Tongue (tissue), 3 donors: ENCODE measurements at places on chromosomes 1 and 21.

- DNase-seq: no peak
These were observed 142.3 kb downstream of the CHD1L start for GRCh38 chr1:147384804-147385203.

DNA sequence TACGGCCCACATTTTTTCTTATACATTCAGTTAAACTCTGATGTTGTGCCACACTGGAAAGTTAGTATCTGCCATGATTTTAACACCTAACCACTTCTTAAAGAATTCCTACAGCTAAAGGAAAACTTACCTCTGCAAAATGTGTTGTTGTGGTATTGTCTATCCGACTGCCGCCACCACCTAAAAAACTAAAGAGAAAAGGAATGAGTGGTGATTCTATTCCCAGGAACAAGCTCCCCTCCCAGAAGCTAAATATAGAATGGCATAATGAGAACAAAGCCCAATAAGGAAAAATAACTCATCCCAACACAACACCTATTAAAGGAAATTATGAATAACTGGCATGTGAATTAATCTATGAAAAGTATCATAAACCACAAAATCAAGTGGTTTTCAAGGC is 39.5 kb downstream of the RNF115 start:
- DNase-seq: no peak

DNA sequence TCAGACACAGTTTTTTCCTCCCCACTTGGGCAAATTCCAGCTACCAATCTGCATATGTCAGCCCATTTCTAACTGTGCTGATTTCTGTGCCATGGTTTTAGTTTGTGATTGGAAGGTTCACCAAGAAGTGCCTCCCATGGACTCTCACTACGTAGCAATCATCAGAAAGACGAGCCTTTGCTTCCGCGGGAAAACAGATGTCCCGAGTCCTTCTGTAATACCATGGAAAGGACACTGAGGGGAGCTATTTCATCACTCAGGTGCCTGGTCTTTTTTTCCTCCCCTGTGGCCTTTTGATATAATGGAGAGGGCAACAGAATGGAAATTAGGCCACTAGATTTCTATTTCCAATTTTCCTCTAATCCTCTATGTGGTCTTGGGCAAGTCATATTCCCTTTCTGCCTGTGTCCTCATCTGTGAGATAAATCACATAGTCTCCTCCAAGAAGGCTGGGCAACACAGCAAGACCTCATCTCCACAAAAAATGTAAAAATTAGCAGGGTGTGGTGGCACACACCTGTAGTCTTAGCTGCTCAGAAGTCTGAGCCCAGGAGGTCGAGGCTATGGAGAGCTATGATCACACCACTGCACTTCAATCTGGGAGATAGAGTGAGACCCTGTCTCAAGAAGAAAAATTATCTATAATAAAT is 24.8 kb downstream of the LEMD1 start:
- peak; percentile 65 for DNase-seq

DNA sequence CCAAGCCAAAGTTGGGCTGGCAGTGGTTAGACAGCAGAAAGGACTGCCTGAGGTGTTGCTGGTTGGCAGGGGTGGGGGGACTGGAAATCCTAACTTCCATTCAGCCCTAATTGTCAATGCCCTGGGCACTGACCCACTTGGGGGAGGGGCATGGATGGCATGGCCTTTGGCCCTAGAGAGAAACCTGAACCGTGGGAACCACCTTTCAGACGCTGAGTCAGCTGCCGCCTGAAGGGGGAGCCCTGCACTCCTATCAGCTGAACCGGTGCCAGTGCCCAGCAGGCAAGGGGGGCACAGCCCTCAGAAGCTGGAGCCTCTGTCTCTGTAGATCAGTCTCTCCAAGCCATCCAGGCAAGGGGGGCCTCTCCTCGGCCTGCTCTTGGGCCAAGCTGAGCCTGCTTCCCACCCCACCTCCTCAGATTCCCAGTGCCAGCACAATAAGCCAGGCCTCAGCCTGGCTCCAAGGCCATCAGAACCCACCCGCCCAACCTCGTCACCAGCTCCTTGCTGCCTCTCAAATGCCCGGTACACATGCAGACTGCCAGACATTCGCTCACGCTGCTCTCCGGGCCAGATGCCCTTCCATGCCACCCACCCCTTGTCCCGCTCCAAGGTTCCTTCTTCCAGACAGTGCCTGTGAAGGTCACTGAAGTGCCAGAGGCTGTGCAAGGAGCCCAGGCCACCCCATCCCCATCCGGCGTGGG is 11.6 kb downstream of the TINAGL1 start:
- DNase-seq: peak; percentile 77
